SW480 (cell line): ENCODE measurements at places on chromosomes 12 and 14.

DNA sequence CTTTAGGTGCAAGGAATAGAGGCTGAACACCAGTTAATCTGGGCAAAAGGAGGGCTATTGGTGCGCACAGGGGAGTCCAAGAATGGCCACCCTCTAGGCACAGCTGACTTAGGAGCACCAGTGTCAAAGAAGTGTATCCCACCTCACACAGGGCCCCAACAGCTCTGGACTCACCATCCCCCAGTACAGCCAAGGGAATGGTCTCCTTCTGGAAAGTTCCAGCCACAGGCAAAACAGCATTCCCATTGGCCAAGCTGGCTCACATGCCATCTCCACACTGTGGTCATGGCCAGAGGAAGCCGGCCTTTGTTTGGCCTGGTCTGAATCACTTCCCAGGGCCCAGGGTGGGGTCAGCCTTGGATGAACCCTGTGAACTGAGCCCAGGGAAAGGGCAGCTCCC, 120.1 kb downstream of the DICER1 start:
- DNase-seq = no peak

GRCh38 chr12:101619858-101620761, 25.3 kb downstream of the MYBPC1 start:
- no peak for DNase-seq

DNA sequence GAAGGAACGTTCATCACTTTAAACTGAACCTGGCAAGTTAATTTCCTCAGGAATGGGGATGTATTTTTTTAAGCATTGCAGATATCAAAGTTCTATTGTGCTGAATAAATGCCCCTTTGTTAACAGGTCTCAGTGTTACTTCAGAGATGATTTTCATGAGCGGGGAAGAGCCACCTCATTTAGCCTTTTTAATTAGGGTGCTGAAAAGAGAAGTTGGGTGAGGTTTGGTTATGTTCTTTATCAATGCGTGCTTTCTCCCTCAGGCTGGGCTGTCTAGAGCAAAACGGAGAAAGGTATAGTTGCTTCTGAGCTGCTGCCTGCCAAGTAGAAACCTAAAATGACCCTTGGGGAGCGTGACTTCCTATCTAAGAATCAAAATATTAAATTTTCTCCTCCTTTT, 8.0 kb upstream of the HIP1R start:
- no peak for DNase-seq

DNA sequence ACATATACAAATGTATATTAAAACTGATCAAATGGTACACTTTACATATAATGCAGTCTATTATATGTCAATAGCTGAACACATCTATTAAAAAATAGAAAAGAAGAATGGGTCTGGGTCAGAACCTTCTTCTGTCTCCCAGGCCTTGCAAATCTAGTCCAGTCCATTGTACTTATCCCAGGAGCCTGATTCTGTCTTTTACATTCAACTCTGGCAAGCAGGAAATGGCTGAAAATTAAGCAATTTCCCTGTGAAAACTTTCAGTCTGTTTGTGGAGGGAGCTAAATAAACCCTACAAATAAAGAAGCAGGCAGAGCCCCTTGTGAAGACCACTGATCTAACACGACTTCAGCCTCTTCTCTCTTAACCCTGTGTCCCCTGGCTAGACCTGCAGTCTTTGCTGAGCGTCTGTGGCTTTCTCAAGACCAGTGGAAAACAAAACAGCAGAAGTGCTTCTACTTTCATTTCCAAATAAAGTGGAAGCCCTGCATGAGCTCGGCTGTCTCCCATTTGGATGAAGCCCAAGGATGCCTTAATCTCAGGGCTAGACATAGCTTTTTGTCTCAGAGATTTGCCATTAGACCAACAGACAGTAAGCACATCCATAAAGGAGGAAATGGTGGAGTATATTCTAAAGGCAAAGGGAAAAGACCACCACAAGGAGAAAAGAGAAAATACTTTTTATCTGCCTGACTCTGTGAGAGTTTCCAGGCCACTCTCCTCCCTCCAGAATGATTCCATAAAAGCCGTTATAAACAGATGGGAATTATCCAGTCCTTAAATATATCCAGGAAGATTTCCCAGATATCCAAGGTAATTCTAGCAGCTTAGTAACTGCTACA, 48.2 kb downstream of the CRACR2A start:
- no peak for DNase-seq

DNA sequence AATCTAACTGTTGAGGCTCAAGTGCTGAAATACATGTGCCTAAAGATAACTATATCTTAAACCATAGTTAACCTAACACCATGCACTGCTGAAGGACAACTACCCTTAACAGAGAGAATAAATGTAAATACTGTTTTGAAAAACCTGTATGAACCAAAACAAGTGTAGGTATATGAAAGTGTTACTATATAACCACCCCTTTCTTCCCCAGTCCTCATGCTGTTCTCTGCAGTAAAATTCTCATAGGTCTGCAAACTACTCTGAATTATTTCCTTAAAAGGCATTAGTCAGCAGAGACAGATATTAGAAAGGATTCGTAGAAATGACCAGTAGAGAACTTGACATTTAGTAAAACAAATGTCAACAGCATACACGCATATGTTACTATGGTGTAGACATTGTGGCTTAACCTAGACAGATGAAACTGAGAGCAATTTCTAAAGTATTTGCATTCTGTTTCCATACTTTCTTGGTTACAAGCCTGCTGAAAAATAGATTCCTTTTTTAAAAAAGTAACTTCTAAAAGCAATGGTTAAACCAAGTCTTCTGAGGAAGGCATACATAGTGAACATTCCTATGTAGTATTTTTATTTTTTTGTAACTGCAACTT, 13.9 kb downstream of the CSRP2 start:
- DNase-seq = no peak

- no peak for DNase-seq
Observed at GRCh38 chr12:121512561-121512960, 68.3 kb downstream of the KDM2B start.

GRCh38 chr14:31263485-31264133, 56.0 kb upstream of the HECTD1 start:
- peak; percentile 39 for DNase-seq

DNA sequence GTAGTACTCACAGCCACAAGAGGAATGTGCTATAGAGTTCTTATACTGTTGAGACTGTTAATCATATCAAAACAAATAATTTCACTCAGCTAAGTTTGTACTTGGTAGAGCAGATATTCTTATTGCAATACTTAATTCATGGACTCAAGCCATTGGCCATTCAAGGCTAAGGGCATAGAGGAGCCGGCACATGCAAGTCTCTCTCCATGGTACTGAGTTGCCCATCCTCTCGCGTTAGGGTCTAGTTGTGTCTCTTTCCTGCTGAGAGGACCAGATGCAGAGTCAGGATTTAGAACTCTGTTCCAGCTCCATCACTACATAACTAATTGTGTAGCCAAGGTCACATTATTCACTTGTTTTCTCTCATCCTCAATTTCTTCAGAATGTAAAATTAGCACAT, 14.4 kb upstream of the TUNAR start:
- peak; percentile 23 for DNase-seq

DNA sequence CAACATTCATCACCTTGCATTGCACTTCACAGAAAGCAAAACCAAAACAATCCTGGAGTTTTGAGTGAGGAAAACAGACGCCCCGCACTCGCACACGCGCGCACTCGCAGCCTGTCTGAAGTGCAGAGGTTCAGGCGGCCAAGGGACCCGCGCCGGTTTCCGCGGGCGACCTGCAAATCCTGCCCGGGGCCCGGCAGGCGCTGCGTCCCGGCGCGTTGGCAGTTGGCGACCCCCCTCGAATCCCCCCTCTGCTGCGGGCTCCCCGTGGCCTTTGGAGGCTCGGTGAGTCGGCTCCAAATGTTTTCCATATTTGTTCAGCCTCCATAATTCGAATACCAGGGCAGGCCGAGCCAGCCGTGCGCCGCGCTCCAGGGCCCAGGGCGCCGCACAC, at the start of gene SSPN:
Gene SSPN (plus strand): TSS at position 324 of the 391 bp plus-strand sequence. CDS start 100 bp downstream, outside the sequence.
- peak; percentile 84 for DNase-seq

GRCh38 chr14:77825895-77826519, 26.1 kb downstream of the ADCK1 start:
- no peak for DNase-seq

- no peak for DNase-seq
Observed at GRCh38 chr14:82192387-82192786, 658.7 kb upstream of the SEL1L start.

DNA sequence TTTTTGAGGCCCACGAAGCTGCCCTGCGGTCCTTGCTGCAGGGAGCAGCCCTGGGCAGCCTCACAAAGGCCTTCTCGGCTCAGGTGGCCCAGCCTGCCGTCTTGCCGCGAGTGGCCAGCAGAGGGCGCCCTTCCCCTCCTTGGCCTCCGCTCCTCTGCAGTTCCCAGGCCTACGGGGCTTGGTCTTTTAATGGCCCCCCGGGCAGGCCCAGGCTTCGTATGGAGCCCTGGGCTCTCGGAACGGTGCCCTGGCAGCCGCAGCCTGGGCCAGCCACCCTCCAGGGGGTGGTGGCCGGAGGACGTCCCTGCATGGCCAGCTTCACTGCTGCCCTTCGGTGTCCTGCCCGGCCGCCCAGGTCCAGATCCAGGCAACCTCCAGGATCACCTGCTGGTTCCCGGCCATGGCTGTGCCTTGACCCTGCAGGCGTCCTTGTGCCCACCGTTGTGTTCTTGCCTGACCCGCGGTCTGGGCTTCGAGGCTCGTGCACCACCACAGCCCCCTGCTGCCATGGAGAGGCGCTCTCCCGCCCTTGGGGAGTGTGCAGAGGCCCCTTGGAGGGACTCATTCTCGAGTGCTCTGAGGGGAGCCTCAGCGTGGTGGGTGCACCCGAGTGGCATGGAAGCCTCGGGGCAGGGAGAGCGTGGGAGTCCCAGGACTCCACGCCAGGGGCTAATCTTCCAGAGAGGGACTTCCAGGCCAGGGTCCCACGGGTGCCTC, 9.4 kb downstream of the ASPG start:
- peak; percentile 47 for DNase-seq

- no peak for DNase-seq
Observed at GRCh38 chr12:59119676-59120075, 199.4 kb upstream of the LRIG3 start.

DNA sequence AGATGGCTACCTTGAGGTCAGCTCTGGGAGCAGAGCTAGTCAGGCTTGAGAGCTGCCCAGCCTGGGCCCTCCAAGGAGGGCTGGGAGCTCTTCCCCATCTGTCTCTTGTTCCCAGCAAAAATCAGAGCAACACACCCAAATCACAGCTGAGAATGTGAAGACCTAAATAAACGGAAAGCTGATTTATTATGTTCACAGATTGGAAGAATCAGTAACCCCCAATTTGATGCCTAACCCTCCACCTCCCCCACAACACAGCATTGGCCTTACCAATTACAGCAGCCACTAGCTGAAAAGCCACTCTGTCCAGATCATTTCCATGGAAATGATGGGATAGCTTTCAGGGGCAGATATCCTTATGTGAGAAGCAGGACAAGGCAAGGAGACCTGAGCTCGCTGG, 7.1 kb upstream of the ACTN1 start:
- no peak for DNase-seq

DNA sequence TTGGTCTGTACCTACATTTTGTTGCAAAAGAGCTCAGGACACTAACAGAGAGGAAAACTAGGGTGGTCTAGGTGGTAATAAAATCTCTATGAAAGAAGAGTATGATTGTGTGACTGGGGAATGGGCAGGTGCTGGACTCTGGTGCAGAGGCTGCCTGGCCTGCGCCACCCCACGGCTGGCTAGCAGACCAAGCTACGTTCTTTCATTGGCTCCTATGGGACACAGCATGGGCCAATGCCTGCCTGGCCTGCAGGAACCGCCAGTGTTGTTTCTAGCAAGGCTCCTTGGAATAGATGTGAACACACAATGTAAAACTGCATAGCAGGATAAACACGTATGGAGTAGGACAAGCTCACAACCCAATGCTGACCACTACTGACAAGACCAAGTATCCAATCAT, 51.7 kb upstream of the CORO1C start:
- no peak for DNase-seq

GRCh38 chr12:58728397-58728796, 191.9 kb downstream of the LRIG3 start:
- DNase-seq = no peak

GRCh38 chr12:48118284-48118871, 786 bp upstream of the PFKM start:
- DNase-seq = no peak

GRCh38 chr12:86772696-86773095, 516.5 kb upstream of the MGAT4C start:
- DNase-seq = no peak

- DNase-seq = no peak
Observed at GRCh38 chr12:28578833-28579252, 388.6 kb downstream of the CCDC91 start.

- no peak for DNase-seq
Observed at GRCh38 chr12:123958462-123958861, 14.2 kb downstream of the CCDC92 start.

- no peak for DNase-seq
Observed at GRCh38 chr14:102688290-102688689, 89.0 kb upstream of the TRAF3 start.

- no peak for DNase-seq
Observed at GRCh38 chr12:30870491-30871265, 55.9 kb upstream of the TSPAN11 start.

DNA sequence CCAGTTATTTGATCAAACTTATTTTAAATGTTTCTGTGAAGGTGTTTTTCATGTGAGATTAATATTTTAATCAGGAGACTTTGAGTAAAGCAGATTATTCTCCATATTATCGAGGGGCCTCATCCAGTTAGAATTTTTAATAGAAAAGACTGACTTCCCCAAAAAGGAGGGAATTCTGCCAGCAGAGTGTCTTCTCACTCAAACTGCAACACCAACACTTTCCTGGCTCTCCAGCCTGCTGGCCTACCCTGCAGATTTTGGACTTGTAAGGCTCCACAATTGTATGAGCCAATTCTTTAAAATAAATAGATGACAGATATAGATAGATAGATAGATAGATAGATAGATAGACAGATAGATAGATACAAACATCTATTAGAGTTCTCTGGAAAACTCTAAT, 155.7 kb downstream of the SEC23A start:
- DNase-seq = no peak

DNA sequence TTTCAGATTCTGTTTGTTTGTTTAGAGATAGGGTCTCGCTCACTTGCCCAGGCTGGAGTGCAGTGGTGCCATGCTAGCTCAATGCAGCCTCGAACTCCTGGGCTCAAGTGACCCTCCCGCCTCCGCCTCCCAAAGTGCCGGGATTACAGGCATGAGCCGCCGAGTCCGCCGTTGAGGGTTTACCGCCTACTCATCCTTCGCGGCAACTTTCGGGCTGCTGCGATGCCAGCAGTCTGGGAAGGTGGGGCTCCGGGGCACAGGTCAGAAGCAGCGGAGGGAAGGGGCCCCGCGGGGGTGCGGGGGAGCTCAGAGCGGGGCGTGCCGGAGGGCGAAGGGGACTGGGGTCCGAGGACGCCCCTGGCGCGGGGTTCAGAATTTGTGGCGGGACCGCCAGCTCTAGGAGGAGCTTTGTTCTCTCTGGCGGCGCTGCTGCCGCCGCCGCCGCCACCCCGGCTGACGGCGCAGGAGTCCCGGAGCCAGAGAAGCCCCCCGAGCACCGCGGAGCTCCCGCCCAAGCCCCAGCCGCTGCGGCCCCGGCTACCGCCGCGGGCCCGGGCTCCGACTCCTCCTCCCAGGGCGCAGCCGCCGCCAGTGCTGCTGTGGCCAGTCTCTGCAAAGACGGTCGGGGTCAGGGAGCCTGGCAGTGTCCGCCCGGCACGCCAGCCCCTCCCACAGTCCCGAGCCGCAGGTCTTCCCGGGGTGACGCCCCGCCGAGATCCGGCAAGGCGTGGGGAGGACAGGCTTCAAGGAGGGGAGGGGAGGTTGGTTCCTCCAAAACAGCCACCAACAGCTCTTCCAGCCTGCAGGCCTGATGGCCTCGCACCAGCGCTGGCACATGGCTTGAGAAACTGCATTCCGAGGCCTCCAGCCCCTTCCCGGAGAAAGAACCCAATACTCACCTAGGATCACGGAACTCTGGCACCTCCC, 10.9 kb upstream of the KRT77 start:
- DNase-seq = no peak
